CD4-positive, alpha-beta T cell treated with Interleukin-1 beta for 1 hour (primary cell): ENCODE measurements at places on chromosomes 6 and 20.

DNA sequence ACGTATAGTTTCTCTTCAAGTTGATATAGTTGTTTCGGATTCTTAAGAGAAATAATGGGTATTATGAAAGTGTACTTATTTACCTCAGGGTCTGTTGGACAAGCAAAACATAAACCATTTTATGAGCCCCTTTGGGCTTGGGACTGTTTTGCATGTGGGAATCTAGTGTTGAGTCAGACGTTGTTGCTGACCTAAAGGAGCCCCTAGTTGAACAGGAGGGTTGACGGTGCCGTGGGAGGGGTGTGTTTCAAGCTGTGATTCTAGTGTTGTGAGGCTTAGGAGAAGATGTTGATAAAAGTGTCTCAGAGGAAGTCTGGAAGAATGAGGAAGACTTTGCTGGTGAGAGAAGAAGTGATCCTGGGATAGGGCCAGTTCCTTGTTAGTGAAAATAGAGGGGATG is 140.0 kb downstream of the ARID1B start:
- no peak for DNase-seq

DNA sequence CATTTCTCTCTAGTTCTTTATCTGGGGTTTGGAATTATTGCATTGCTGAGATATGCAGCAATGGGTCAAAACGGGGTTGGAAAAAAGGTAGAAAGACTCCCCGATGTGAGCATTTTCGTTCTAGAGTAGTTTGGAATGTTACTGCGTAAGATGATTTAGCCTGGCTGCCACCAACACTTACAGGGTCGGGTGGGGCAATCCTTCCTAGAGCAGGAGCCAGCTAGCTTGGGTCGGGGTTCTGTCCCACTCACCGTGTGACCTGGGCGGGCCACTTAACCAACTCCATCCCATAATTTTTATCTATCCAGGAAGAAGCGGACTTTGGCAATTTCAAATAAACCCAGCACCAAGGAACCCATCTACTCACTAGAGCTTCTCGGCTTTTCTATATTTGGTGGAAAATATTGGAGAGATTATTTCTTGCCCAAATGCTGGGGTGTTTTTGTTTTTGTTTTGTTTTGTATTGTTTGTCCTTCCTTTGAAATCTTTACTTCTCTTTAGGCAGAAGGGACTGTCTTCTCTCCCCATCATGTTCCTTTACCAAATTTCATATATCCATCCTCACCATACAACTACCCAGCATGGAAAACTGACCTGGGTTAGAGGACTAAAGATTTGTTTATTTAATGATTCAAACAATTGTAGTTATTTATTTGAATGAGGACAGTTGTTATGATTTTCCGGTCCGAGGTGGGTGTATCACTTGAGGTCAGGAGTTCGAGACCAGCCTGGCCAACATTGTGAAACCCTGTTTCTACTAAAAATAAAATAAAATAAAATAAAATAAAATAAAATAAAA is 72.4 kb downstream of the GPX5 start:
- DNase-seq, result no peak

DNA sequence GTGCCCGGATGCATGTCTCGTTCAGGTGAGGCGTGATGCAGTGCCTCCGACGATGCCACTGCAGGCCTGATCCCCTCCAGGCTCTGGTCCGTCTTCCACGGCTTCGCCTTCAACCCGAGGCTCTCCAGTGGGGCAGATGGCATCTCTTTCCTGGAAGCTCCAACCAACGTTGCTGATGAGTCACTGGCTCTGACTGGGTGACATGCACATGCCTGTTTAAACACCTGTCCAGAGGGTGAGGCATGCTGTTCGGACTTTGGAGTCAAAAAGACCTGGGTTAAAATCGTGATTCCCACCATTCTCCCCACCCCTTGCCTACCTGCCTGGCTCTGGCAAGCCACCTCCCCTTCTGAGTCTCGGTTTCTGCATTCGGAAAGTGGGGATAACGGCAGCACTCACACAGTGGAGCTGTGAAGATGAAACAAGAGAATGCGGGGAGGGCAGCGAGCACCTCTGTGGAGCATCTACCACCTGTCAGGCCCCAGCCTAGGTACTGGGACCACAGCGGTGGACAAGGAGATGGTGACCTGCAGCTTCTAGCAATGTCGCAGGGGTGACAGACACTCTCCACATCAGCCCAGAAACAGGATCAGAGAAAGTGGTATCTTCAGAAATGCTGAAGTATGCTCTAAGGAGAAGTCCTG is 8.5 kb upstream of the EDN3 start:
- DNase-seq, result no peak

- no peak for DNase-seq
Measured at GRCh38 chr20:36344517-36345132, 38.5 kb downstream of the DLGAP4 start.

- DNase-seq, result no peak
Measured at GRCh38 chr6:16483315-16483875, 245.0 kb downstream of the GMPR start.

GRCh38 chr6:143973097-143973966 is 34.7 kb downstream of the PLAGL1 start:
- DNase-seq, result no peak

- DNase-seq, result no peak
Measured at GRCh38 chr20:63383556-63383955, 22.4 kb upstream of the CHRNA4 start.

DNA sequence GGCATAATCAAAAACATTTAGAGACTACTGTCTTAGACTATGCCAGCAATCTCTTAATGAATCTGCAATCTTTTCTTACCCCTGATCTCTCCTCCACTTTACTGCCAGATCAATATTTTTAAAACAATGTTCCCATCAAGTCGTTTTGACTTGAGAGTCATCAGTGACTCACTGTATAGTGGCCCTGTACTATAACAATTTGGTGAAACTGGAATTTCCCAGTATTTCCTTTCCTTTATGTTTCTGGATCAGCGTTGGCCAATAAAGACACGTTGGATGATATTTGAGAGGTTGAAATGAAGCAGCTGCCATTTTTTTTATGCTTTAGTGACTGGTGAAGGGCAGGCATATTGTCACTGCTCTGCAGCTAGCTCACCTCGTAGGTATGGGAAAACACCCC is 10.1 kb upstream of the SMIM13 start:
- DNase-seq, result no peak

DNA sequence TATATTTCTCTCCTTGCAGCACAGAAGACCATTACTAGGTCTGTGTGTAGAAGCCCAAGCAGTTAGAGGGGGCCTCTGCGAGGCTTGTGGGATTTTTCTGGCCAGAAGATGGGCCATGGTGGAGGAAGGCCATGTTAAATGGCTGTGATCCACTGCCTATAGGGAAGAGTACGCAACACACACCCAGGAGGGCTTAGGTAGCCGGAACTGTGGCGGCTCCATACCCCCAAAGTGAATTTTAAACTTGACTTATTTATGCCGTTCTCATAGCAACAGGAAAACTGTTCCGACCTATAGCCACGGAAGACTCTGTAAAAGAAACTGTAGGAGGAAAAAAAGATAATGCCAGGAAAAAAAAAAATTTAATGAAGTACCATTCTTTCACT is 69.5 kb downstream of the SLX4IP start:
- DNase-seq, result no peak

GRCh38 chr6:117206944-117207687 is 58.2 kb upstream of the VGLL2 start:
- no peak for DNase-seq

- DNase-seq, result no peak
Measured at GRCh38 chr6:3568396-3569082, 111.7 kb upstream of the SLC22A23 start.

- DNase-seq, result peak; percentile 58
Measured at GRCh38 chr20:36574366-36575135, 1.2 kb downstream of the TGIF2 start.

GRCh38 chr20:9516234-9516871 is 2.0 kb downstream of the LAMP5 start:
- DNase-seq, result no peak

- DNase-seq, result no peak
Measured at GRCh38 chr6:14618759-14619418, 501.3 kb downstream of the CD83 start.

DNA sequence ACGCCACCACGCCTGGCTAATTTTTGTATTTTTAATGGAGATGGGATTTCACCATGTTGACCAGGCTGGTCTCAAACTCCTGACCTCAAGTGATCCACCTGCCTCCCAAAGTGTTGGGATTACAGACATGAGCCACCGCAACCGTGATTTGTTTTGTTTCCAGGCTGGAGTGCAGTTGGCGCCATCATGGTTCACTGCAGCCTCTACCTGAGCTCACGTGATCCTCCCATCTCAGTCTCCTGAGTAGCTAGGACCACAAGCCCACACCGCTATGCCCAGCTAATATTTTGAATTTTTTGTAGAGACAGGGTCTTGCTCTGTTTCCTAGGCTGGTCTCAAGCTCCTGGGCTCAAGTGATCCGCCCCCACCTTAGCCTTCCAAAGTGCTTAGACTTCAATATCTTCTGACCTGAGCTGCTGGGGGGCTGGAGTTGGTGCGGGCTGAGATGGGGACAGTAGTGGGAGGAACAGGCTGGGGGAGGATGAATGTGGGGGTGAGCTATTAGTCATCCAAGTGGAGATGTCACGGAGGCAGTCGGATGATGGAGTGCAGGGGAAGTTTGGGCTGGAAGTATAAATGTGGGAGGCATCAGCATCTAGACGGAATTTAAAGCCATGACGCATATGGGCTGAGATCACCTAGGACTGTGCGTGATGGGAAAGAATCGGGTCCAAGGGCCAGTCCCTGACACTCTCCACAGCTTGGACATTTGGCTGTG is 23.1 kb upstream of the ZMYND8 start:
- no peak for DNase-seq

GRCh38 chr20:23308024-23308423 is 42.6 kb upstream of the NXT1 start:
- no peak for DNase-seq

GRCh38 chr6:17021539-17021889 is 80.3 kb upstream of the STMND1 start:
- no peak for DNase-seq

DNA sequence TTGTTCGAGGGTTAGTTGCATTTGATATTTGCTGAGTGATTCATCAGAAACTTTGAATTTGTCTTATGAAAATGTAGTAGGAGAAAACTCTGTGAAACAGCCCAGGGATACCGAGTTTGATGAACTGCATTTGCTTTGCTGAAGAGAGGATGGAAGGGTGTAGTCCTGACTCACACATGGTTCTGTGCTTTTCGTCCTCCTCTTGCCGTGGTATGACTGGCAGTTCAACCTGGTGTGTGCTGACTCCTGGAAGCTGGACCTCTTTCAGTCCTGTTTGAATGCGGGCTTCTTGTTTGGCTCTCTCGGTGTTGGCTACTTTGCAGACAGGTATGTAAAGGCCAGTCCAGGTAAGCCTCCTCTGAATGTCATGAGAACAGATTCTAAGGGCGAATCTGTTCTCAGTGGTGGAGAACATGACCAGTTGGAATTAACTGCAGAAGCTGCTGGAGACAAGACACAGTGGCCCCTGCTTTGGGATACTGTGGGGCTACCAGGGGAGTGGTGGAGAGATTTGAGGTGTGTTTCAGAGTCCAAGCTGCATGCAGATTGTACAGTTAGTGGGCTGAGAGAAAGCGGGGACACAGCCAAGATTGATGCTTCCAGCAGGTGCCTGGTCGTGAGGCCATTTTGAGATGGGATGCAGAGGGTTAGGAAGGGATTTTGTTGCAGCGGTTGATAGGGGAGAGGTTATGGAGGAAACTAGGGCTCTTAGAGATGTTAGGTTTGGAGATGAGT is 8.4 kb downstream of the SLC22A1 start:
- DNase-seq, result no peak

DNA sequence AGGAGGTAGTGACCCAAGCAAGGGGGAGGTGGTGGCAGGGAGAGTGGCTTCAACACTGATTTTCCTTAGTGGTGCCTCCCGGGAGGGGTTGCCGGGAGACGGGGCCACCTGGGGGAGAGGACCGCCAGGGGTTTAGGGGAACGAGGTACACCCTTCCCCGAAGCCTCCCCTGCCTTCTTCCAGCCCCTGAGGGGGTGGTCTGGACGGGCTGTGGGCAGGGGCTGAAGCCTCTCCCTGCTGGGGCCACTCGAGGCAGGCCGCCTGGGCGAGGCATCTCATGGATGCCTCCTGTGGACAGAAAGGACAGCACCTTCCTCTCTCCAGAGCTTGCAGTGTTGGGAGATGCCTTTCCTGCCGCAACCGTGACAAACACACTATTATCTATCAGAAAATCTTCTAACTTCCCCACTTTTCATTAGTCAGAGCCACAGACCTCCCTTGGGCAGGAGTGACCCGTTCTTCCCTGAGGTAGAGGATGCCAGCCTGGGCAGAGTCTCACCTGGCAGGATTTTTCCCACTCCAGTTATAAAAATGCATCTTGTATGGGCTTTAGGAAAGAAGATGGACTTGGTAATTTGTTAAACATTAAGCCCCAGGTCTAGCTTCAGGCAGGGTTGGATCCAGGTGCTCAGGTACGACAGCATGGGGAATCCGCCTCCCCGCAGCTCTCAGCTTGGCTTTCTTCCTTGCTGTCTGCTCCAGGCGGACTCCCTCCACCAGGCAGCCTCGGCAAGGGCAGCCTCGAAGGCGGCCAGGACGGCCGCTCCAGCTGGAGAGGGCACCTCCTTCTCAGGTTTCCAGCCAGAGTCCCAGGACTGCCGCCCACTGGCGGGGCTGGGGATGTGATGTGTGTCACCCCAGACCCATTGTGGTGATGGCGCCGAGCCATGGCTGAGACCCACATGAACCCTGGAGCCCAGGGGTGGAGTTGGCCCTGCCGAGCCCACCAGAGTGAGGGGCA is 11.0 kb downstream of the HRH3 start:
- DNase-seq, result no peak

DNA sequence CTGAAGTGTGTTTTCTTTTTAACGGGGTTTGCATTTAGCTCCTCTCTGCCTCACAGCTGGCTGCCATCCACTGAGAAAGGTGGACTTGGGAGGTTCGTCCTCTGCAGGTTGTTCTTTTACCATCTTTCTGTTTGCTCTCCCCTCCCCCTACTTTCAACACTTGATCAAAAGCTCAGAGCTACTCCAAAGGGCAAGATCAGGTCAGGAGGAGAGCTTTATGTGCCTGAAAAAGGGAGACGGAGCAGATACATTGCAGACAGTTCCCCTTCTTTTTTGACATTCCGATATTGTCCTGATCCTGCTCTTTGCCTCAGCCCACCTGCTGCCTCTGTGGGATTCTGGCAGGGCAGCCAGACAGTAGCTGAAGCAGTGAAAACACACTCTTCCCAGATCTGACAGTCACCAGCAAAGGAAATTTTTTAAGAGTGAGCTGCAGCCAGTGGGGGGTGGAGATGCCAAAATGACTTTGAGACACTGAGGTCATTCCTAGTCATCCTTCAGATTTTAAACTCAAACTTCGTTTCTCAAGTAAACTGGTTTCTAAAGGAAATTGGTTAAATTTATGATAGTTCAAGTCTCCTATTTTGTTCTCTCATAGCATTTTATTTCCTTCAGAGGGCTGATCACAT is 26.5 kb downstream of the SMLR1 start:
- no peak for DNase-seq
